Esophagus squamous epithelium (tissue), 5 donors: ENCODE measurements at places on chromosomes 2 and 18. TPM values are rescaled to one million over a fixed set of nuclear protein-coding genes. Genes with fewer than 3 reads are reported as not detected.

CTLA4 gene
- total RNA-seq = 0.79 TPM

- no peak for DNase-seq
These were observed 5.7 kb downstream of the LRRFIP1 start for GRCh38 chr2:237633061-237633561.

- no peak for DNase-seq
These were observed 79.6 kb upstream of the REV1 start for GRCh38 chr2:99569386-99569785.

GRCh38 chr2:61109291-61109690 is 43.6 kb downstream of the SANBR start:
- no peak for DNase-seq

CHRND gene
- total RNA-seq = not detected

GRCh38 chr2:240155745-240156390 is 15.4 kb upstream of the OTOS start:
- DNase-seq = no peak

- DNase-seq = no peak
These were observed 665.8 kb upstream of the ID2 start for GRCh38 chr2:8015848-8016600.

GRCh38 chr2:76187415-76187814 is 476.7 kb upstream of the GCFC2 start:
- DNase-seq = no peak

DNA sequence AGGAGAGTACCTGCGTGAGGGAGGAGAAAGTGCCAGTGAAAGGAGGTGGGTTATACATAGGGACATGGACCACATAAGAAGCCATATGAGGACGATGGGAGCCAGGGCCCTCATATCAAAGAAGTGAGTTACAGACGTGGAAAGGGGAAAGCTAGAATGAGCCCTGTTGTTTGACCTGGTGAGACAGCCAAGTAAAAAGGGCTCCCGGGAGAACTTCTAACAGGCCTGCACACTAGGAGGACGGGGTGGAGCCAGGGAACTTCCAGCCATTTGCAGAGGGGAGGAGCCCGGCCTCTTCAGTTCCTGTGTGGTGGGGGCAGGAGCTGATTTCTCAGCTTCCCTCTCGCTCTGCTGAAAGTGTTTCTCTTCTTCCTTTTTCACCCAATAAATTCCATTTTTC is 84.1 kb upstream of the SLC66A3 start:
- DNase-seq = no peak

DNA sequence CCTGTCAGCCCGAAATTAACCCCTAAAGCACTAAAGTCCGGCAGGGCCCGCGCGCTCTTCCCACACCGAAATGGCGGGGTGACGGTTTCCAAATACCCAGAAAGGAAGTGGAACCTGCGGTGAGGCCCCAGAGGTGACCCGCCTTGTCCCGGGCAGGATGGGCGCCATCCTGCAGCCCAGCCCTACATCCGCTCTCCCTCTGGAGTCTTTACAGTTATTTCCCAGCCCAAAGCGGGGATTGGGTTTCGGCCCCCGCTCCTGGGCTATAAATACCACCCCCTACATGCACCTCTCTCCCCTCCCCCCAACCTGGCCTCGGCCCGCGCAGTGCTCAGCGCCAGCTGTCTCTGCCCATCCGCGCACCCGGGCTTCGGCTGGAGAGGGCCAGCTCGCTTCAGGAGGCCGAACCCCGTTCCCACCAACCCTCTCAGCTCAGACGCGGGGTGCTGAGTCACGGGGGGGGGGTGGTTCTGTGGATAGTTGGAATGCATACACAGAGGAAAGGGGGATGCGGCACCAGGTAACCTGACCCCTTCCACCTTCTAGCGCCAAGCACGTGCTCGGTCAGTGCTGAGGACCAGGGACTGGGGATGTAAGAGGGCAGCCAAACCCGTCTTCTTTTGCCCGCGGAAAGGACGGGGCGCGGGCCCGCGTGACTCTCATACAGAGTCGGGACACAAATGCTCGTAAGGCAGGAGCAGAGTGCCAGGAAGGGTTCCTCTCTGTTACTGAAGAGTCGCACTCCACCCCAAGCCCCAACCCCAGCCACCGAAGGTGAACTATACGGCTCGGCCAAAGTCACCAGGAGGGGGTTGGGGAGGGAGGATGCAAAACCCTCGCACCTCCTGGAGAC is at the start of gene TUBA4B:
TUBA4B (plus strand) TSS at position 344 of the 853 bp plus-strand sequence; CDS start at position 509, 165 bp downstream.
- no peak for DNase-seq

DNA sequence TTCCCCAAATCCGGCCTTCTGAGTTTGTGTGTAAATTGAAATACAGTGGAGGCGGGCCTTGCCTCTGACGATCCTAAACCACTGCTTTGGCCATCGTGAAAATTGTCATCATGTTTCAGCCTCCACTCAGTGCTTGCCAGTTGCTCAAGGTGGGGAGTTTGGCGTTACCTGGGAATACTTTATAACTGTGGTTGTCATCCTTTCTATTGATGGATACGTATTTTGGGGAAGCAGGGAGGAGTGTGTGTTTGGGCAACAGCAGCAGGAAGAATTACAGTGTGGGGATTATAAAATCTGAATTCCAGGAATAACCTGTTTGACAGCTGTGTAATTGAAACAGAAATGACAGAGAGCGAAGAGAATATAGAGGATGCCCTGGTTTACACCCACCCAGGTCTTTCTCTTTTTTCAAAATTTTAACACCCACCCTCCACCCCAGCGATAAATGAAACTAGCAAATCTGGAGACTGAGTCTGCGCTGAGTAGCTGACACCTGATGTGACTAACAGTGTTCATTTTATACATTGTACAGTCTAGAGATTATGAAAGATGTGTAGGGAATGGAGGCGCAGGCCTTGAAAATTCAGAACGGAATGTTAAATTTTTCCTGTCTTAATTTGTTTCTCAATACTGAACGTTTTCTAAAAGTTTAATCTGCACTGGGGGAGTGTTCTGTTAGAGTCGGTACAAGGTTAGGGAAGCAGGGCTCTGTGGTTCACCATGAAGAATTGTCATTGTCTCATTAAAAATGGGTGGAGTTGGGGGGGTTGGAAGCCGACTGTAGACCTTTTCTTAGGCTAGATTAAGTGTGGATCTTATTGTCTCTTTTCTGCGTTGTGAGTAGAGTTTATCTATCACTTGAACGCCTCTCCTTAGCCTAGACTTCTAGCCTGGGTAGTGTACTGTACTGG is 1.6 kb downstream of the MAP4K4 start:
- DNase-seq = no peak

- DNase-seq = no peak
These were observed 199.5 kb downstream of the NDUFA10 start for GRCh38 chr2:239825705-239825979.

DNA sequence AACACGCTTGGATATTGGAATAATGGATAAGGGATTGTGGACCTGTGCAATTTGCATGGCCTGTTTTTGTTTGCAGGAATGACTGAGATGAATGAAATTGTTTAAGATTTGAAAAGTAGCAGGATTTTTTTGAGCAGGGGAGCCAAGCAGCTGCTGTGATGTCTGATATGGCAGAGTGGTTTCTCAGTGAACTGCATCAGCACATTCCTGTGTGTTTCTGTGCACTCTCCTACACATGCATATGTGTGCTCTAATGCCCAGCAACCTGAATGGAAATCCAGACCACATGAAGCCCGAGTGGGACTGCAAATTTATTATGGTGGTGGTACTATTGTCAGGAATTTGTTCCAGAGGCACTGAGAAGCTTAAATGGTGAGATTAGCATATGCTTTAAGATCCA is 161.7 kb downstream of the PARD3B start:
- no peak for DNase-seq

- no peak for DNase-seq
These were observed 160.1 kb downstream of the FAM124B start for GRCh38 chr2:224241812-224242211.

GRCh38 chr18:30991397-30991796 is 51.1 kb downstream of the DSC3 start:
- DNase-seq = no peak

DNA sequence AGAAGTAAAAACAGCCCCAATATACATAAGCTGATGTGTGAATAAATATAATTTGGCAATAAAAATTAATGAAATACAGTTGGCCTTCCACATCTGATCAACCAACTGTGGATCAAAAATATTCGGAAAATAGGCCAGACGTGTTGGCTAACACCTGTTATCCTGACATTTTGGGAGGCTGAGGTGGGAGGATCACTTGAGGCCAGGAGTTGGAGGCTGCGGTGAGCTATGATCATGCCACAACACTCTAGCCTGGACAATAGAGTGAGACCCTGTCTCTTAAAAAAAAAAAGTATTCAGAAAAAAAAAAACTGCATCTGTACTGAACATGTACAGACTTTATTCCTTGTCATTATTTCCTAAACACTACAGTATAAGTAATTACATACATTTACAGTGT is 11.5 kb upstream of the PUS10 start:
- DNase-seq = no peak

SERPINB4 gene
- total RNA-seq = 123 TPM
